Posterior cingulate gyrus (tissue), 11 donors: ENCODE measurements at places on chromosomes 13 and 19.

GRCh38 chr13:45276913-45277312 lies 64.1 kb downstream of the TPT1 start:
- DNase-seq = no peak

DNA sequence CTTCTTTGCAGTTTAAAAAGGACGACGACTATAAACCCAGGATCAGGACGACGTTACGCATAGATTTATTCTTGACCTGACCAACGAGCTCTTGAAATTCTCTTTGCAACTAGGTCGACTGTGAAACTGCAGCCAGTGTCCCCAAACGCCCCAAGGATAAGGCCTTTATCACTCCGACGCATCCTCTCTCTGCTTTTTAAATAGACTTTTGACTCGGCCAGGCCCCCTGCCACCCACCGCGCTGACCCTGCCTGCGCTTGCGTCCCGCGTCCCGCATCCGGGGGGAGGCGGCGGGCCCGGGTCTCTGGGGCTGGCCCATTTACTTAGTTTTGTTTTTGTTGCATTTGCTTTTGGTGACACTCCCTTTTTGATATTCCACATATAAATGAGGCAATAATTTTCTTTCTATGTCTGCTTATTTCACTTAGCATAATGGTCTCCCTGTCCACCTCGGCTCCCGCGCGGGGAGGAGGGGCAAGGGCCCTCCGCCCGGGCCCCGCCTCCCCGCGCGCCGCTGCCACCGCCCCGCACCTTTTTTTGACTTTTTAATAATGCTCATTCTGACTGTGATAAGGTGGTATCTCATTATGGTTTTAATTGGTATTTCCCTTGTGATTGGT lies 17.4 kb downstream of the RB1 start:
- DNase-seq = no peak

- no peak for DNase-seq
Measured at GRCh38 chr19:35083691-35084508, 31.7 kb upstream of the FXYD3 start.

- no peak for DNase-seq
Measured at GRCh38 chr19:16458391-16459341, 13.1 kb downstream of the EPS15L1 start.
